SJSA1 (cell line): ENCODE measurements at places on chromosomes 6 and 20.

GRCh38 chr6:142238881-142239280 lies 62.9 kb upstream of the ADGRG6 start:
- DNase-seq = no peak

DNA sequence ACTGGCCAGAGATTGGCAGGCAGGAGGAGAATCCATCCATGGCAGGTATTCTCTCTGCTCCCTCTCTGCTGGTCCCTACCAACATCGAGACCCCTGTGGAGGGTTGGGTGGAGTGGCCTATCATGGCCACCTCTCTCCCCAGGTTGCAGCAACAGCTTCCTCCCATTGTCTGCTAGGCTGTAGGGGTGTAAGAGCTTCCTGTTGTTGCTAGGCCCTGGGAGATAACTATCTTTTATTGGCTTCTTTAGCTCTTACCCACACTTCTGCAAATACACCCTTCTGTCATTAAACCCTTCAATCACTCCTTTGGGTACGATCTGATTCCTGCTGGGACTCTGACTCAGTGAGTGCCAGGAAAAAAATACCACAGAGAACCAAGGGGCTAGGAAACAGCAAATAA lies 66.6 kb upstream of the FAM184A start:
- DNase-seq = no peak

GRCh38 chr6:161353208-161353613 lies 79.3 kb upstream of the AGPAT4 start:
- no peak for DNase-seq

- DNase-seq = no peak
These were observed 38.2 kb upstream of the SUPT3H start for GRCh38 chr6:45415788-45416518.

DNA sequence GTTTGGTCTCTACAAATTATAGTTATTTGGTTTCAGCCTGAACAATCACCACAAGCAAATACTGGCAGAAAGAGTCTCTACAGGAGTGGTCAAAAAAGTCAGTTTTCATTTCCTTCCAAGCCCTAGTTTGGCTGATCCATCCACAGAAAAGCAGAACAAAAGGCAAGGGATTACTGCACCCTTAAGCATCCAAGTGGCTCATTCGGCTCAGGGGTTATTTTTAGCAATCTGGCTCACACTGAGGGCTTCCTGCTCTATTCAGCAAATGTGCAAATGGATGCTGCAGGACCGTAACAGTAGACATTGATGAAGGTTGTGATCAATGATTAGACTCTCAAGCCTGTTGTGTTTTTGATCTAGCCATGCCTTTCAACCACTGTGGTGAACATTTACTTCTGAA lies 62.2 kb upstream of the FABP7 start:
- DNase-seq = no peak

DNA sequence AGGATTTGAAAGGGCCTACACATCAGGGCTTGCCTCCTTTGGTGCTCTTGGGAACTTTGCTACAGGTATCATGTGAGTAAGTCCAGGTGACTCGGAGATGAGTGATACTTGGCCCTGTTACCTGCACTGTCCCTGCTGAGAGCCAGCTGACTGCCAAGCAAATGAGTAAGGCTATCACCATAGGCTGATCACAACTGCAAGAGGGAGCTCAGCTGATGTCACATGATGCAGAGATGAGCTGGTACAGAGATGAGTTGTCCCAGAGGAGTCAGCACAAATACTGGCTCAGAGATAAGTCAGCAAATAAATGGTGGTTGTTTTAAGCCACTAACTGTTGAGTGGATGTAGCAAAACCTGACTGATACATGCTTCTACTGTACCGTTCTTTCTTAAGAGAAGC lies 41.4 kb downstream of the LAMP5 start:
- no peak for DNase-seq
